Lower lobe of right lung (tissue), 2 donors: ENCODE measurements at places on chromosomes 12 and 14. TPM values are rescaled to one million over a fixed set of nuclear protein-coding genes. Genes with fewer than 3 reads are reported as not detected.

DNA sequence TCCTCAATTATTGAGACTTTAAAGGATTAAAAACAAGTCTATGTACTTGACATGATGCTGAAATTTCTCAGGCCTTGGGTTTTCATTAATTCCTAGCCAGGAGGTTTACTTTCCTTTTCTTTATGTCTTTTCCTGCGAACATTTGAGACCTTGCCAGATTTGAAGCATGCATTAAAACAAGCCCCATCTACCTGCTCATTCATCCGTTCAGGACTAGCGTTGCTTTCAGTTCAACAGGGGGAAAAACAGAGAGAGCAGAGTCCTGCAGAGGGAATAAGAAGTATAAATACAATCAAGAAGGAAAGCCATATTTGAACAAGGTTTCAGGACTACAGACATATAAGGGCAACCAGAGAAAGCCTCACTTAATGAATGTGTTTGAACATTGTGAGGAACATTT is 542.4 kb downstream of the DIO2 start:
- no peaks in the 10 kb centered on the region for H3K4me1 ChIP-seq
- DNase-seq, result no peak
- H3K36me3 ChIP-seq, result no peaks in the 10 kb centered on the region
- no peak overlapping the region for H3K4me3 ChIP-seq
- no peak overlapping the region for H3K27ac ChIP-seq

DNA sequence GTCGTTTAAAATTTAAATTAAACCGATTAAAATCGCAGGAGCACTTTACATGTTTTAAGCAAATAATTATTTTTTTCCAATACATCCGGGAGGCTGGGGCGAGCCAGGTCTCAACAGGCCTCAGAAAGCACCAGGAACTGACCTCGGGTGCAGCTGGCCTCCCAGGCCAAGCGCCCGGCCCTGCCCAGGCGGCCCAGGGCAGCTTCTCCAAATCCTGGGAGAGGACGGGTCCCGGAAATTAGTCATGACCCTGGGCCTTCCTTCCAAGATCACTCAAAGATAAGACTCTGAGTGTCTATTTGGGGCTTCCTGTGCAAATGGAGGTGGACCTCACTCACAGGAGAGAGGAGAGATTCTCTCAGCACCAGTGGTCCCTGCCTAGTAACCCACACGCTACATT is 177.1 kb downstream of the BCL11B start:
- no peaks in the 10 kb centered on the region for H3K36me3 ChIP-seq
- H3K4me3 ChIP-seq, result no peak overlapping the region
- no peak overlapping the region for H3K27ac ChIP-seq
- H3K4me1 ChIP-seq, result no peaks in the 10 kb centered on the region

DNA sequence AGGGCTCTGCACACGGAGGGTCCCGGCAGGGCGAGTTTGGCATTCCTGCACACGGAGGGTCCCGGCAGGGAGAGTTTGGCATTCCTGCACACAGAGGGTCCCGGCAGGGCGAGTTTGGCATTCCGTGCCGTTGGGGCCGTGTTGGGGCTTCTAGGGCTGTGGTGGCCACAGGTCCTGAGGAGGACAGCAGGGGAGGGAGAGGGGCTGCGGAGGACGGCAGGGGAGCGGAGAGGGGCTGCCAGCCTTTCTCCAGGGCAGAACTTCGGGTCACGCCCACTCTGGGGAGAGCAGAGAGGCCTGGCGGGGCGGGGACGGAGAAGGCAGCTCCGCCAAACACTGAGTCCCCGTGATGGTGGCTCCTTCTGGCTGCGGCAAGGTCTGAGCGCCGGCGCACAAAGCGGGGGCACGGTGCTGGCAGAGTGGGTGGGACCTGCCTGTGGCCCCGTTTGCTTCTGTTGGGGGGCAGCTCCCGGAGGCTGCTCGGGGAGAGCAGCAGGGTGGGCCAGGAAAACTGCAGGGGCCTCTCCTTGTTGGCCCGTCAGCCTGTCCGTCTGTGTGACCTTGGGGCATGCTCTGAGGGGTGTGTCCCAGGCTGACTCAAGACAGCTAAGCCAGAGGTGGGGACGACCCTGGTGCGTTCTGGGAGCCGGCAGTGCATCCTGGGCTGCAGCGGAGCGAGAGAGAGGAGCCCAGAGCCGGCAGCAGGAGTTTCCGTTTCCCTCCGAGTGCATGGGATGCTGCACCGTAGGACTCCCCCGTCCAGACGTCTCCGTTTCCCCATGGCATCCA is 60.2 kb downstream of the LRCOL1 start:
- DNase-seq, result no peak
- H3K27ac ChIP-seq, result no peak overlapping the region
- no peak overlapping the region for H3K4me3 ChIP-seq
- no peaks in the 10 kb centered on the region for H3K27me3 ChIP-seq
- peaks cover 28% of the 10 kb centered on the region for H3K36me3 ChIP-seq

DNA sequence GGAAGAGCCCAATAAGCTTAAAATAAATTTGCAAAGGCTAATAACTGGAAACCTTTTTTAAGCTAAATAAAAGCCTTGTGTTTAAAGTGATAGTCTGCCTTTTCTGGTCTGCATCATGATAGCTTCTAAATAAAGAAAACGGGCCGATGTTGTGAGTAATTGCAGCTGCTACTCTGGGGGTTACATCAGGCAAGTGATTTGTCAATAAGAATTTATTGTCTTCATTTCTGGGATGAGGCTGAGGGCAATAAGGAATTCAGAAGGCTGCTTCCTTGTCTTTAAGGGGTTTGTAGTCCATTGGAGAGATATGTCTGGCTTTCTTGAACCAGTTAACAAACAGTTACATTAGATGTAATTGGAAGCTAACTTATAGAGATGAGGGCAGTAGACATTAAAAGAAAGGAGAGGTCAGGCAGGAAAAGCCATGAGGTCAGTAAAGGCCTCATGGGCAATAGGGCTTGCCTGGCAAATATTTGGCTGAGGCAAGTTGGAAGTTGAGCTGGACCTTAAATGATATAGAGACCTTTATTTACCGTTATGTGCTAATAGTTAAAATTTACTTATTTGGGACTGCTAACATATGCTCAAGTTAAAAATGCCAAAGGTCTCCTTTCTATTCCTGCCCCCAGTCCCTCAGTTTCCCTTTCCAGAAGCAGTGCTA is 85.0 kb downstream of the CRADD start:
- no peak overlapping the region for H3K27ac ChIP-seq
- H3K4me3 ChIP-seq, result no peak overlapping the region
- DNase-seq, result no peak

- H3K36me3 ChIP-seq, result no peaks in the 10 kb centered on the region
- H3K4me3 ChIP-seq, result peak overlapping the region; percentile 70
- H3K4me1 ChIP-seq, result peaks cover 8% of the 10 kb centered on the region
- no peak for DNase-seq
- H3K27me3 ChIP-seq, result no peaks in the 10 kb centered on the region
Measured at GRCh38 chr14:34060651-34060999, 109.8 kb upstream of the EGLN3 start.

Gene SYT1
- 0.95 TPM for total RNA-seq

- no peak overlapping the region for H3K27ac ChIP-seq
- H3K4me3 ChIP-seq, result no peak overlapping the region
- H3K36me3 ChIP-seq, result no peaks in the 10 kb centered on the region
- DNase-seq, result no peak
- H3K27me3 ChIP-seq, result no peaks in the 10 kb centered on the region
- H3K4me1 ChIP-seq, result peaks cover 8% of the 10 kb centered on the region
Measured at GRCh38 chr12:38776647-38777046, 128.7 kb downstream of the CPNE8 start.

Gene KLRB1
- total RNA-seq, result 4.3 TPM

Gene ZDHHC22
- total RNA-seq, result not detected

GRCh38 chr12:64034901-64035576 is 187.1 kb downstream of the KICS2 start:
- no peak overlapping the region for H3K27ac ChIP-seq
- no peak for DNase-seq
- H3K36me3 ChIP-seq, result no peaks in the 10 kb centered on the region
- H3K27me3 ChIP-seq, result no peaks in the 10 kb centered on the region
- peaks cover 4% of the 10 kb centered on the region for H3K4me1 ChIP-seq

DNA sequence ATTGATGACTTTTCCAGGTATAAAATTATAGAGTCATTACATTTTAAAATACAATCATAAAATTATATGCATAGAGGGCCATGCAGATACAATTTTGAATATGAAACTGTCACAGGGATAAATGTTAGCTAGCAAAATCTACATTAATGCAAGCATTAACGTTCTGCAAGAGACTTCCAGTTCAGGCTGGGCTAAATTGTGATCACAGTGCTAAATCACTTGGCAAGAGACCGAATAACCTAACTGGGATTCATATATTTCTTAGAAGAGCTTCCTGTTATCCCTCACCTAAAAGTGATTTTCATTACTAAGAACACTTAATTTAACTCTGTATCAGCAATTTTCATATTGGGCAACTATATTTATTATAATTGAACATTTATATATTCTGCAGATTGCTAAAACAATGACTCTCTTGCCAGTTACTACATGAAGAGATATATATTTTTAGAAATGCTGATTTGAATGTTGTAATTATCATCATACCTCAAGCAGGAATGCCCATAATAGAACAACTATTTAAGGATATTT is 83.2 kb downstream of the MGAT4C start:
- no peak overlapping the region for H3K27ac ChIP-seq
- no peaks in the 10 kb centered on the region for H3K4me1 ChIP-seq
- no peak for DNase-seq
- no peaks in the 10 kb centered on the region for H3K36me3 ChIP-seq
- no peak overlapping the region for H3K4me3 ChIP-seq
- H3K27me3 ChIP-seq, result no peaks in the 10 kb centered on the region

- H3K27me3 ChIP-seq, result no peaks in the 10 kb centered on the region
- H3K4me1 ChIP-seq, result peaks cover 65% of the 10 kb centered on the region
- H3K36me3 ChIP-seq, result no peaks in the 10 kb centered on the region
- H3K27ac ChIP-seq, result no peak overlapping the region
- DNase-seq, result no peak
Measured at GRCh38 chr12:116138364-116138763, 139.1 kb downstream of the MED13L start.

GRCh38 chr14:99928963-99929362 is 135.8 kb downstream of the EML1 start:
- H3K4me3 ChIP-seq, result no peak overlapping the region
- no peak for DNase-seq
- H3K27me3 ChIP-seq, result no peaks in the 10 kb centered on the region
- H3K4me1 ChIP-seq, result no peaks in the 10 kb centered on the region

Gene OR2AP1
- not detected for total RNA-seq

- no peak for DNase-seq
- no peaks in the 10 kb centered on the region for H3K27me3 ChIP-seq
- H3K36me3 ChIP-seq, result no peaks in the 10 kb centered on the region
- no peak overlapping the region for H3K4me3 ChIP-seq
Measured at GRCh38 chr12:2384533-2385351, 332.0 kb downstream of the CACNA1C start.

GRCh38 chr14:97137705-97138104 is 340.5 kb downstream of the VRK1 start:
- H3K27me3 ChIP-seq, result no peaks in the 10 kb centered on the region
- no peak for DNase-seq
- no peak overlapping the region for H3K4me3 ChIP-seq
- no peak overlapping the region for H3K27ac ChIP-seq
- H3K36me3 ChIP-seq, result no peaks in the 10 kb centered on the region
- H3K4me1 ChIP-seq, result no peaks in the 10 kb centered on the region
